PC-9 (cell line): ENCODE measurements at places on chromosomes 5 and 9.

GRCh38 chr9:127076860-127077643 is 45.4 kb downstream of the ANGPTL2 start:
- DNase-seq, result no peak

- DNase-seq, result peak; percentile 71
Observed at GRCh38 chr5:36150676-36151433, 832 bp downstream of the LMBRD2 start.

GRCh38 chr5:4208537-4208936 is 612.9 kb downstream of the IRX1 start:
- DNase-seq, result no peak

- no peak for DNase-seq
Observed at GRCh38 chr9:123584202-123585176, 228.5 kb downstream of the CRB2 start.

- no peak for DNase-seq
Observed at GRCh38 chr9:133558191-133559126, 24.0 kb downstream of the ADAMTSL2 start.

DNA sequence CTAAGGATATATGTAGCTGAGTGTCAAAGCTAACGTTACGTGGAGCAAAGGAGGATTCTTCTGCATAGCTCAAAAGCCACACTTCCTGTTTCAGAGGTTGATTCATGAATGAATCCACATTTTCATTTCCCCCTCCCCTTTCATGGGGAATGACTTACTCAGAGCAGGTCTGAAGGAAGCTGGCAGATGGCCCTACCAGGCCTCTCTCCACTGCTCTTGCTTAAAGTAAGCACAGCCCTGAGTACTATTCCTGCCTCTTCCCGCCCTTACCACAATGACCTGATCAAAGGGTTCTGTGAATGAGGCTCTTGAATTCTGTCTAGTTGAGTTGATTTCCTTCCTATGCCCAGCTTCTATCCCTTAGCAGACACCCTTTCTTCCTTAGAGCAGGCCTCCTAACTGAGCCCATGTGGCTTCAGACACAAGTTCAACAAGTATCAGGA is 6.3 kb downstream of the IGIP start:
- DNase-seq, result peak; percentile 68

- DNase-seq, result no peak
Observed at GRCh38 chr9:128390150-128390812, 19.1 kb downstream of the URM1 start.

GRCh38 chr5:123436201-123436600 is 13.0 kb upstream of the CEP120 start:
- DNase-seq, result no peak

- DNase-seq, result no peak
Observed at GRCh38 chr9:106423575-106423974, 439.4 kb upstream of the ZNF462 start.
